ENCODE measurements at places on chromosomes 1 and 21.

DNA sequence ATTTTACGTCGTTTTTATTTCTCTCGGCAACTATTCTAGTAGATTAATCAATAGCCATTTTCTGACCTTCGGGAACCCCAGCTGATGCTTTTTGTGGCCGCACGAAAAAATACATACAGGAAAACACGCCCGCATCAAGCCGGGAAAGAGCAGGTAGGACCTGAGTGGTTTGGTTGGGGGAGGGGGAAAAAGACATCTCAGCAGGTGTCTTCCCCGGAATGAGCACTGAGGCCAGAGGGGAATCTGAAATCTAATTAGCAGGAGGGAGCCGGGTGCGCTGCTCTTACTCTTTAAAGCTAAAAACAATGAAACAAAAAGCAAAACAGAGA is 618 bp upstream of the FOXD3 start:
- no peak for DNase-seq

GRCh38 chr1:197859024-197859423 is 43.4 kb upstream of the C1orf53 start:
- no peak for DNase-seq

DNA sequence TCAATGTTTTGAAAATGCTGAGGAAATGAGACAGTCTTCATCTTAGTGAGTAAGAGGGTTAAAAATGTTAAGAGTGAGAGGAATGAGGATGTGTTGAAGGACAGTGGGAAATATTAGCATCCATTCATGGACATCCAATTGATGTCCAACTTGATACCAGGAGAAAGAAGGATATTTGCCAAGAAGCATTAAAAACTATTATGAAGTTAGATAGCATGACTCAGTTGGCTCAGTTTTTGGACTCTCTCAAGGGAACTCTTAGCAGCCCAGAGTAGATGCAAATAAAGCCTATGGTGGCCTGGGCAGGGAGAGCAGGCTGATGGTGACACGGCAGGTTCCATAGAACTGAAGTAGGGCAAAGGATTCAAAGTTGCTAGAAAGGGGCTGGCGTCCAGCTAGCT is 171.0 kb downstream of the ZZZ3 start:
- no peak for DNase-seq

DNA sequence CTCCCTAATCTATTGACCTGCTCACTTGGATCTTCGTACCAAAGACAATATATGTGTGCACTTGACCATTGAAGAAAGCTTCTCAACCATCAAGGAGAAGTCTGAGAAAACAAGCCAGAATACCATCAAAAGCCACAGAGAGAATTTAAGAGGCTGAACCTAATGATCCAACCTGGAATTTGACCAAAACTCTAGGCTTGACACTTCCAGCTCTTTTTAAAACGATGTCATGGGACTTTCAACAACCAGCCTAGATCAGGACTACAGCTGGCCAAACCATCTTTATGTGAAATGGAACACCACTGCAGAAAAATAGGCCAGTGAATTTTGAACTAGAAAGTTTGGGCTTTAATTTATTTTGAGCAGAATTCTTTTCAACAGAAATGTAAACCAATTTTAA is 444.4 kb downstream of the LTN1 start:
- DNase-seq = no peak

Measured in stimulated activated CD4-positive, alpha-beta T cell treated with anti-CD3 and anti-CD28 coated beads, Interleukin-1b, Interleukin-23, amount 100 ng/mL, for 1 hour (primary cell).